Dermis lymphatic vessel endothelial cell (primary cell): ENCODE measurements at places on chromosomes 5 and 9. TPM values are rescaled to one million over a fixed set of nuclear protein-coding genes. Genes with fewer than 3 reads are reported as not detected.

Gene ARSI
- 0.54 TPM in 1 of 2 replicates, not detected in the other for total RNA-seq

Gene NXNL2
- total RNA-seq = 0.26 and 0.98 TPM in 2 replicates

Gene OR1J2
- not detected in 2 replicates for total RNA-seq

Gene FOXD4L6
- total RNA-seq = under 0.01 TPM in 1 of 2 replicates, not detected in the other

Gene TRAF2
- 12.7 and 18.0 TPM in 2 replicates for total RNA-seq

Gene TTC16
- not detected in 2 replicates for total RNA-seq

Gene PCDHB16
- 0.33 and 0.69 TPM in 2 replicates for total RNA-seq

Gene SNCAIP
- 8.9 and 30.5 TPM in 2 replicates for total RNA-seq

Gene GFI1B
- total RNA-seq = under 0.01 TPM in 1 of 2 replicates, not detected in the other

Gene LRRC19
- not detected in 2 replicates for total RNA-seq

Gene SURF4
- total RNA-seq = 283 and 354 TPM in 2 replicates

Gene CDO1
- total RNA-seq = 0.43 and 1.7 TPM in 2 replicates

Gene IL13
- not detected in 2 replicates for total RNA-seq

Gene CARTPT
- not detected in 2 replicates for total RNA-seq

Gene PCYOX1L
- total RNA-seq = 11.1 and 14.0 TPM in 2 replicates

Gene MLLT3
- 4.1 and 10.6 TPM in 2 replicates for total RNA-seq

Gene LRRC70
- 88.9 and 93.4 TPM in 2 replicates for total RNA-seq

Gene SLC6A3
- total RNA-seq = under 0.01 TPM in 1 of 2 replicates, not detected in the other

Gene PIP5K1B
- total RNA-seq = 0.09 and 0.11 TPM in 2 replicates

Gene GMCL2
- total RNA-seq = not detected in 2 replicates

Gene RGS7BP
- total RNA-seq = not detected in 2 replicates

Gene LCN15
- not detected in 2 replicates for total RNA-seq

Gene C9orf152
- not detected in 2 replicates for total RNA-seq

Gene LTC4S
- total RNA-seq = 0.33 and 0.52 TPM in 2 replicates

Gene UAP1L1
- 19.7 and 21.1 TPM in 2 replicates for total RNA-seq

Gene C5orf58
- not detected in 2 replicates for total RNA-seq

Gene BTNL9
- 0.11 and 0.60 TPM in 2 replicates for total RNA-seq

Gene SLC28A3
- under 0.01 TPM in 1 of 2 replicates, not detected in the other for total RNA-seq

Gene MAMDC2
- 0.09 and 0.22 TPM in 2 replicates for total RNA-seq

Gene SPINK4
- total RNA-seq = not detected in 2 replicates

Gene PRLR
- total RNA-seq = not detected in 2 replicates

Gene STPG3
- total RNA-seq = 0.54 TPM in 1 of 2 replicates, not detected in the other

Gene SLC34A1
- total RNA-seq = not detected in 2 replicates

Gene GPRIN1
- 3.9 and 4.3 TPM in 2 replicates for total RNA-seq

Gene SLC6A7
- total RNA-seq = not detected in 2 replicates

Gene TPPP
- 0.09 and 0.11 TPM in 2 replicates for total RNA-seq
